Renal pelvis (tissue), 12 donors: ENCODE measurements at places on chromosomes 16 and 17. TPM values are rescaled to one million over a fixed set of nuclear protein-coding genes. Genes with fewer than 3 reads are reported as not detected.

The PNMT gene
- 3.9 TPM for polyA plus RNA-seq

The XYLT1 gene
- 7.6 TPM for polyA plus RNA-seq

The PDILT gene
- polyA plus RNA-seq = 0.11 TPM

The PLCG2 gene
- polyA plus RNA-seq = 37.9 TPM

The RNF213 gene
- 104 TPM for polyA plus RNA-seq

The SOX15 gene
- 3.8 TPM for polyA plus RNA-seq

DNA sequence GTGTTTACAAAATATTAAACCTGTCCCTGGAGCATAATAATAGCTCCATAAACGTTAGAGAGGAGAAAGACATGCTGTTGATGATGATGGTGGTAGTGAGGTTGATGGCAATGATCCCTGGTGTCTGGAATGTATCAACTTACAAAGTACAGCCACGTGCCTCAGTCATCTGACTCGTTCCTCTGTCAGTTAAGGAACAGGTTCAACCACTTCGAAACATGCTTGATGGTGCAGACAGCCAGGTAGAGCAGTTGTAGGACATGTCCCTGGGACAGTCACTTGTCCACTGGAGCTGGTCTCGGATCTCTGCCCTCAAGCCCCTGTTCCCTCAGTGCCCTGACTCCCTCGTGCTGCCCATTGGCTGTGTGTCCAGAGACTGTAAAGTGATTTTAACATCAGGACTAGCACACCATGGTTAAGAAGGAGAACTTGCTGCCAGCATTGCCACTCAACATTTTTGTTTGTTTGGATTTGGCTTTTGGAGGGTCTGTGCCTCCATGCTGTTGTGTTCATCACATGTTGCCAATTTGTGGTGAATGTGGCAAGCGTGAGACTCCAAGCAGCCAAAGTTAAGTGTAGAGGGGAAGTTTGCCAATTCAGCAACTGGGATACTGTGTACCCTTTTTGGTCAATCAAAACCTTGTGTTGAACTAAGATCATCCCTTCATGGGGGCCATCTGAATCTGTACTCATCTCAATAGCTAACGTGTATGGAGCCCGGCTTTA lies 16.3 kb upstream of the SALL1 start:
- no peak for DNase-seq

DNA sequence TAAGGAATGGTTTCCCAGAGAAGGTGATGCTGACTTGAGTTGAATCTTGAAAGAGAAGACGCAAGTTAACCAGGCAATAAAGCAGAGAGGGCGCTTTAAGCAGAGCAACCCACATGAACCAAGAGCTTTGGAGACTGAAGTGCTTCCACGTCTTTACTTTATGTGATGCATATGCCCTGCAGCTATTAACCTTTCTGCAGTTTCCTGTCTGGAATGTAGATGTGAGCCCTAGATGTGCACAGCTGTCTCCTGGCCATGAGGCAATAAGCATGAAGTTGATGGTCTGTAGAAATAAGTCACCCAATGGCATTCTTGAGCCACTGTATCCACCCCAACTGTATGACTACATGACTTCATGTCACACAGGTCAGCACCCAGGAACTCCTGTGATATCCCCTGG lies 5.7 kb upstream of the CHST4 start:
- no peak for DNase-seq

DNA sequence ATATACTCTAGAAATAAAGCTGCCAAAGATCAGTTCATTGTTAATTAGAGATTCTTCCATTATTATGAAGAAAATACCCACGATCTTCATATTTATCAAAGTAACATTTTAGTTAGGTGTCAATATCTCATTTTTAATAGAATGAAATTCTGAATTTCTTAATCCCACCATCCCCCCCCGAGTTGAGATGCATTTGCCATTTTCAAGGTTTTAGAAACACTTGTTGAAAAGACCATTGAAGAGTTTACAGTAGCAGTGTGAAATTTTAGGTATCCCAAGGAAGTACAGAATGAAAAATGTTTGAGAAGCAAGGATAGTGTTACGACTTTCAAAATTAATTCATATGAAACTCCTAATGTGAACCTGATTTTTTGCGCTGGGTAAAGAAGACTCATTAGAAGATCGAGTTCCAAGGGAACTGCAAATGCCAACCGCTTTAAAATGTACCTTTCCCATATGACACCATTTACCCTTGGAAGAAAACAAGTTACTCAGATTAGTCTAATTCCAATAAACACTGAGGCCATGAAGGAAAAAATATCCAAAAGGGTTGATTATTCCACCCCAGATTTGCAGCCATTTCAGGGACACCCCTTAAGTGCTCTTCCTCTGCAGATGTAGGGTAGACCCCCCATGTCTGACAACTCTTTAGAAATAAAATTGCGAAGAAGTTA lies 731 bp downstream of the IKZF3 start:
- no peak for DNase-seq

DNA sequence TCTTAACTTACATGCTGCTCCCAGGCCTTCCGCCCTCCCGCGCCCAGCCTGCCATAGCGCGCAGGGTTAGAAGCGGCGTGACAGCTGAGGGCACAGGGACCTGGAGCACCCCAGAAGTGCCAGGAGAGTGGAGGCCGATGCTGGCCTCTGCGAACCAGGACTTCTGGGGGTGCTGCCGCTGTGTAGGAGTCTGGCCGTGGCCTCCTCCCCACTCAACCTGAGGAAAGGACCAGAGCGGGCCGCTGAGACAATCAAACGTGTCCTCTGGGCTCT lies 1.9 kb upstream of the TMEM204 start:
- DNase-seq = no peak

GRCh38 chr16:89842471-89843408 lies 14.5 kb downstream of the SPIRE2 start:
- DNase-seq = peak; percentile 69

DNA sequence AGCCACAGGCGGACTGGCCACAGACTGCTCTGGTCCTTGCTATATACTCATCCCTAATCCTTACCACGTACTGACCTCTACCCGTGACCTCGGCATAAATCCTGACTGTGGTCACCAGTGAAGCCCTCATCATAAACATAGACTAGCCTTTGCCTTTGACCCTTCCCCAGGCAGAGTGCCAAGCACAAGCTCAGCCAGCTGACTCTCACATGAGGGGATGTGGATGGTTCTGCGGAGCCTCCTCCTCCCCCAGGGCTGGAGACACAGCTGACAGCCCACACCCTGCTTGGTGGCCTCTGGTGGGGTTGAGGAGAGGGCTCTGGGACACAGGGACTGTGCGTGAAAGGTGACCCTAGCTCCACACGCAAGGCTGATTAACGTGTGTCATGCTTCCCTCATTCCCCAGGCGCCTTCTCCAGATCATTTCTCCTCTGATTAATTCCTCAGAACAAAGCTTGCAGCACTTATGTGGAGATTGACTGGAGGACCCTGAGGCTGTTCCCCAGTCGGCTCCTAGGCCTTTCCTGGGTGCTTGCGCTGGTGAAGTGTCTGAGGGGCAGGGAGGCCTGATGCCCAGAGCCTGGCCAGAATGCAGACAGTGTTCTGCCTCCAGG lies 241.5 kb upstream of the NLRP1 start:
- peak; percentile 57 for DNase-seq

- DNase-seq = no peak
These were observed 207.9 kb upstream of the HSBP1 start for GRCh38 chr16:83599789-83600462.

GRCh38 chr16:55059146-55059545 lies 128.5 kb downstream of the IRX5 start:
- no peak for DNase-seq

DNA sequence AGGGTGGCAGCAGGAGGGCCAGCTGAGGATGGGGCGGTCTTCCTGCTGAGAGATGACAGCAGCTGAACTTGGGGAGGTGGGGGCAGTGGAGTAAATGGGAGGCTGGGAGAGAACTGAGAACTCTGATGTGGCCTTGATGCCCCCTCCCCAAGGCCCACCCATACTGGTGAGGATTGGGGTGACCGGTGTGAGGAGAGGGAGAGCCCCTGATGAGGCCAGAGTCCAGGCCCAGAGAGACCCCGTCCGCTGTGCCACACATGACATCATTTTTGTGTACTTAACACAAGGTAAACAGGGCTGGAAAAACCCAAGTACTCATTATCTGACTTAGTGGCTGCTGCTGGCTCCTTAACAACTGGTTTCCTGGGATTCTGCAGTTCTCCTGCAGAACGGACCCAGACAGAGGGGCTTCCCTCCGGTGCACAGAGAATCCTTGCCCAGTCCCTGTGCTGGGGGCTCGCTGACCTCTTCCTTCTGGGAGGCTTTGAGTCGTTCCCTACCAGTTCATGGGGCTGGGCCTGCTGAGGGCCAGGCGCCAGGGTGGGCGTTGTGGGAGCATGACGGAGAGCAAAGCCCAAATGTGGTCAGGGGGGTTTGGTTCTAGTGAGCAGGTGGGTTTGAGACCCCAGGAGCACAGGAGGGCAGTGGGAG lies 207.6 kb downstream of the RAB11FIP4 start:
- no peak for DNase-seq

GRCh38 chr16:24730914-24731313 lies 1.5 kb downstream of the TNRC6A start:
- no peak for DNase-seq

- DNase-seq = no peak
These were observed 12.2 kb downstream of the HIC1 start for GRCh38 chr17:2067048-2067561.

- DNase-seq = no peak
These were observed 1.6 kb upstream of the EFTUD2 start for GRCh38 chr17:44900894-44901293.
